ENCODE measurements at places on chromosomes 12 and 14.

GRCh38 chr12:117151403-117152031, 38.8 kb downstream of the FBXO21 start:
- DNase-seq, result no peak

DNA sequence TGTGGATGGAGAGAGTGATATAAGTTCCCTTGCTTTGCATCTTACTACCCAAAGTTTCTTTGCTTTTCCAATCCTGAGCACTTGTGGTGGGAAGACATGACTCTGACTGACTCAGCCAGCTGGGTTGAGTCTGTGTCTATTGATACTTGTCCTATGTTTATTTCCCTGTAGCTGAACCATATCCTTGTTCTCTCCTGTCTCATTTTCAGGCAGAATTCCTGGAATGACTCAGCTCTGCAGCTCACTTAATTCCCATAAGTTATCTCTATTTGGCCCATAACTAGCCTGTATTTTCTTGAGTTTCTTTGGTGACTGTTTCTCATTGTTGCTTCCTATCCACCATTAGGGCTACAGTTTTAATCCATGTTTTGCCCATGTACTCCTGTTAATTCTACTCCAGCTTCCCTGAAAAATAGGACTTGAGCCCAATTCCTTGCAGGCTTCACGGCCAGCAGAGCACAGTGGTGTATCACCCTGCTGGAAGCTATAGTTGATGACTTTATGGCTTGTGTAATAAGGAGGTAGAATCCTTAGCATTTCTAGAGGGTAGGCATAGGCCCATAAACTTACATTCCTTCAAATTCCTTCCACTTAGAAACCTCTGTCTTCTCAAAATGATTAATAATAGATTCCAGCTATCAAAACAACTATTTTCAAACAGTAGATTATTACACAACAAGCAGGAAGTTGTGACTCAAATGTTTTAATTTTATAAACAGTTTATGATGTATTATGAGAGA, 183.1 kb downstream of the TMTC3 start:
- no peak for DNase-seq

DNA sequence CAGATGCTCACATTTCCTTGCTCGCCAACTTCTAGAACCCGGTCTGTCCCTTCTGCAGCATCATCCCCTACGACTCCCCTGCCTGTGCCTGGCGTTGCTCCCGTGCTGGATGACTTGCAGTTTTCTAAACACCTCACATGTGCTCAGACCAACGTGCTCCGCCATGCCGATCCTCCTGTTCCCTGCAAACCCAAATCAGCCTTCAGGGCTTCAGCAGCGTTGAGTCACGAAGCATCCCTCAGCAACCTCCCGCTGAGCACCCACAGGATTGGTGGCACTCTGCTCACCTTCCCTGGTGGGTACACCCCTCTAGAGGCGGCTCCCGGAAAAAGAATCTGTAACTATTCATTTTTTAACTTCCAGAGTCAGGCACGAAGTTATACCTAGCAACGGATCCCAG, 2.8 kb upstream of the PIWIL1 start:
- no peak for DNase-seq

- DNase-seq, result no peak
Observed at GRCh38 chr14:32897698-32898064, 41.0 kb upstream of the NPAS3 start.

DNA sequence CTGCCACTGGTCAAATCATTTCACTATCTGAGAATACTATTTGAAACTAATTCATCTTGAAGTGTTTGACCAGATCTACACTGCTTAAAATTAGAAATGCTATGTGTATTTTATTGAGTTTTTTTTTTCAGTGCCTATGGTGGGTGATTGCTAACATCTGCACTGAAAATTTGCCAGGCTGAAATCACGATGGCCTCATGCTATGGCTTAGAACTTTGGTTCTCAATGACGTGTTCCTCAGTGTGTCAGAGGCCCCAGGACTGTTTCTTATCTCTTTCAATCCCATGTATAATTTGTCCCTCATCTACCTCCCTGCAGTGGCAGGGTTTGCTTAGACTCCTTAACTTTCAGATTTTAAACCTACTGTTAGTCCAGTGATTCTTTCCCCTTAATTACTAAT, 36.2 kb upstream of the NKX2-8 start:
- no peak for DNase-seq

All from activated CD4-positive, alpha-beta T cell treated with anti-CD3 and anti-CD28 coated beads, Interleukin-2, amount 10 ng/mL, durations not matched to agents 24 days and 14 days (primary cell).